ENCODE measurements at places on chromosomes 1 and 21. TPM values are rescaled to one million over a fixed set of nuclear protein-coding genes. Genes with fewer than 3 reads are reported as not detected.

TDRD5 gene
- 2.9 TPM for polyA plus RNA-seq

SLC1A7 gene
- polyA plus RNA-seq, result 0.12 TPM

SELENBP1 gene
- polyA plus RNA-seq, result 53.6 TPM

GNAI3 gene
- 12.2 TPM for polyA plus RNA-seq

KCNH1 gene
- 0.14 TPM for polyA plus RNA-seq

OR2T11 gene
- polyA plus RNA-seq, result not detected

C1orf115 gene
- 27.1 TPM for polyA plus RNA-seq

TLCD4 gene
- polyA plus RNA-seq, result 6.1 TPM

CLIC6 gene
- polyA plus RNA-seq, result 1.8 TPM

FH gene
- polyA plus RNA-seq, result 105 TPM

SCYL3 gene
- 20.3 TPM for polyA plus RNA-seq

ROR1 gene
- polyA plus RNA-seq, result 30.2 TPM

NR5A2 gene
- 2.5 TPM for polyA plus RNA-seq

CFHR2 gene
- polyA plus RNA-seq, result not detected

SAMD13 gene
- 8.1 TPM for polyA plus RNA-seq

PTCH2 gene
- polyA plus RNA-seq, result 4.7 TPM

RAB13 gene
- polyA plus RNA-seq, result 165 TPM

LHX4 gene
- 1.6 TPM for polyA plus RNA-seq

LEFTY1 gene
- 5.1 TPM for polyA plus RNA-seq

TRIM17 gene
- 8.4 TPM for polyA plus RNA-seq

ANKRD45 gene
- 6.3 TPM for polyA plus RNA-seq

LRRC7 gene
- 7.2 TPM for polyA plus RNA-seq
